ENCODE measurements at places on chromosomes 6 and 20.

DNA sequence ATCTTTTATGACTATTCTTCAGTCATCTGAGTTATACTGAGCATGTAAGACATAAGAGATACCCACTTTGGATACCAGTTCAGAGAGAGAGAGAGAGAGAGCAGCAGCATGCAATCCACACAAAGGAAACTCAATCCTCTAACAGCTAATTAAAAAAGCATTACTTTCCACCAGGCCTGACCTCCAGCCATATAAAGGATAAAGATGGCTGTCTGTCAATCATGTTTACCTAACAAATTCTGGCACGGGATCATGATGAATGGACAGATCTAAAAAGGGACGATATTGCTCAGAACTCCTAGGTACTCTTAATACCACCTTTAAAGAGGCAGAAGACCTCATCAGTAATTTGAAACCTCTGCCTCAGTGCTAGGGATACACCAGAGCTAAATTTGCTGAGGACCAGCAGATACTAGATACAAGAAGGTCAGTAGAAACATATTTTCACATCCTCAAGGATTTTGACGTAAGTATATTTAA lies 159.2 kb downstream of the RPS12 start:
- no peak for DNase-seq

GRCh38 chr6:3157131-3157933 lies at the start of gene TUBB2A:
TSS of gene TUBB2A (minus strand) at chr6:3157544. CDS start at chr6:3157463, 81 bp downstream.
- DNase-seq: peak; percentile 85

- DNase-seq: no peak
Measured at GRCh38 chr6:42042108-42042507, 8.2 kb upstream of the TAF8 start.

DNA sequence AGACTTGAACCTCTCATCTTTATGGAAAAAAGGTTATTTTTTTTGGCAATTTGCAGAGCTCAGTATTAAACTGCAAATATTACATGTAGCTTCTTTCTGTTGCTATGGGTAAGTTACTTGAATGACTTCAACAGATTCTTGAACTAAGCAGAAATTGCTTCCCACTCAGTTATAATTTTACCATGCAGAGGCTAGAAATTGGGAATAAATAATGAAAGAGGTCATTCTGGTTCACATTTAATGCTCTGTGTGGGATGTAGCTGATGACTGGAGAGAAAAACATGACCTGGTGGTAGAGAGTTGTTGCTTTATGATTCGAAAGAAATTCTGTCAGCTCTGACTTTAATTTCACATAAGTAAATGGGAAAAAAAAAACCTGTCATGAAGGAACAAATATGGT lies 16.8 kb upstream of the ADGB start:
- no peak for DNase-seq

DNA sequence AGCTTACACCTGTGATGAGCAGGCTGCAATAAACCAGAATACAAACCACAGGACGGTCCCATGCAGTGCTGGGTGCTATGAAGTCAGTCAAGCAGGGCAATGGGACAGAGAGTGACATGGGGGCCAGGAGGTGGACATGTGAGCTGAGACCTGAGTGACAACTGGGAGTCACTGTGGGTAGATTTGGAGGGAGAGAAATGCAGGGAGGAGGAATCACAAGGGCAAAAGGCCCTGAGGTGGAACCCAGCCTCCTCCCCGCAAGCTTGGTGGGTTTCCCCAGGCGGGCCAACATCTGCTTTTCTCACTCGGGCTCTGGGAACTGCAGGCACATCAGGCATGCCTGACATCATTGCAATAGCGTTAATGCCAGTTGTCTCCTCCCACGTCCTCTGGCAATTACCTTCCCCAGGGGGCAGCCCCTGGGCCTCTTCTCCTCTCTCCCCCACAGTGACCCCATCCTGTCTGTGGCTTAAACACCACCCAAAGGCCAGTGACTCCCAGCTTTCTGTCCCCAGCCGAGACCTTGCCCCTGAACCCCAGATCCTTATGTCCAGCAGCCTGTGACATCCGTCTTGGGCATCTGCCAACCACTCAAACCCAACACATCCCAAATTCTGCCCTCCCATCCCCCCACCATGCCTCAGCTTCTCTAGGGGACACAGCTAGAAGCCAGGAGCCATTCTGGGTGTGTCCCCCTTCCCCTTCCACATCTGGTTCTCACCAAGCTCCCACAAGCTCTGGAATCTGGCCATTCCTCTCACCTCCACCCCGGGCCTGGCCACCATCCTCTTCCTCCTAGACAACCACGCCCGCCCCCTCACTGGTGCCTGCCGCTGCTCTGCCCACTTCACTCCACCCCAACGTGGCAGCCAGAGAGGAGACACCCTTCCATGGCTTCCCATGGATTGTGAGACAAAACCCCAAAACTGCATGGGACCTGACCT lies 28.2 kb downstream of the PDRG1 start:
- no peak for DNase-seq

GRCh38 chr20:2987861-2988260 lies 55.6 kb upstream of the GNRH2 start:
- DNase-seq: no peak

DNA sequence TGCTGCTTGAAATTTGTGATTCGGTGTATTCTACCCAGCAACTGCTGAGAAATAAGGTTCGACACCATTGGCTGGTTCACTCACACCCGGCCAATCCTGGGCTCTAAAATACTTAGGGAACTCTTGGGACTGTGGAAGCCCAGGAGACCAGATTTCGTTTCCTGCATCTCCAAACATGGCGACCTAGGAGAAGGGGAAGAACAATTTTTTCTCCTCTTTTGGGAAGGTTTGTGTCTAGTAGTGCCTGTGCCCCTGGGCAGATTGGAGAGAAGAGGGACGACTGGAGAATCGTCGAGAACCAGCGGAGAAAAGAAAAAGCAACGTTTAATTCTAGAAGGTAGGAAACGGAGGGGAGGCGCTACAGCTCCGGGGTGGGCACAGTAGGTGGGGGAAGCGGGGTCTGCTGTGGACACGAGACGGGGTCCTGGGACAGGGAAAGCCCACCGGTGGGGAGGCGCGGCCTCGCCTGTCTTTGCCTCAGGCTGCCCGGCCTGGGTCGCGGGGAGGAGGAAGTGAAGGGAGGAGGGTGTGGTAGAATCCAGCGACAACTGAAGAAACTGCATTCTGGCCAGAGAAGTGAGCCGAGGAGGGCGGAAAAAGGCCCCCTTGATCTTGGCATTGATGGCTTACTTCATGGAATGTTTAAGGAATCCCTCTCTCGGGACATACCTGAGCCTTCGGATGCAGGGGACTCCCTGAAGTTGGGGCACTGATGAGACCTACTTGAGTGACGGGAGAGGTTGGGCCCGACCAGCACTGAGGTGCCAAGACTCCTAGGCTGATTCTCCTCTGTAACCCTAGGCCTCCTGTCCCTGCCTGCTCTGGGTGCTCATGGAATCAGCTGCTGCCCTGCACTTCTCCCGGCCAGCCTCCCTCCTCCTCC lies at the start of gene BTN2A1:
BTN2A1 (plus strand) TSS at position 150 of the 883 bp plus-strand sequence; CDS start at position 832, 682 bp downstream.
- DNase-seq: peak; percentile 82

All from CD8-positive, alpha-beta memory T cell (primary cell).